Activated T-helper 1 cell treated with Interleukin-2 at 50 U/mL for 16 hours (primary cell): ENCODE measurements at places on chromosomes 3 and 15.
A peak's percentile ranks its signal among the peaks of the same experiment; 100 is the strongest.

DNA sequence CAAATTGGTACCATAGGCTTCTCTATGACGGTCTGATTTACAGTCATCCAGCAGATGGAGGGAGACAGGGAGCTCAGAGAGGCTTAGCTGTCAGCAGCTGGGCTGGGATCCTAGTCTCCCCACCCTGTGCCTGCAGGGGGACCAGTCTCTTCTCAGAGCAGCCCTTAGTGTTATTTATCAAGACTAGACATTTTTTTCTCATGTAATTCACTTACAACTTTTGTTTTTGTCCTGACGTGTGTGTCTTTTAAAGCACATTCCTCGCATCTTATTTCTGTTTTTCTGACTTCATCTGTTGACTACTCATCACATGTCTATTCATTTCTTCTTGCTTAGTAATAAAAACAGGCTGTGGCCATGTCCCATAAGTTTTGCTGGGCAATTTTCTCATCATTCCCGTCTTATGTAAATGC is 116.1 kb downstream of the KLF13 start:
- DNase-seq: no peak

- DNase-seq: no peak
Measured at GRCh38 chr3:55576621-55577388, 89.7 kb upstream of the WNT5A start.

DNA sequence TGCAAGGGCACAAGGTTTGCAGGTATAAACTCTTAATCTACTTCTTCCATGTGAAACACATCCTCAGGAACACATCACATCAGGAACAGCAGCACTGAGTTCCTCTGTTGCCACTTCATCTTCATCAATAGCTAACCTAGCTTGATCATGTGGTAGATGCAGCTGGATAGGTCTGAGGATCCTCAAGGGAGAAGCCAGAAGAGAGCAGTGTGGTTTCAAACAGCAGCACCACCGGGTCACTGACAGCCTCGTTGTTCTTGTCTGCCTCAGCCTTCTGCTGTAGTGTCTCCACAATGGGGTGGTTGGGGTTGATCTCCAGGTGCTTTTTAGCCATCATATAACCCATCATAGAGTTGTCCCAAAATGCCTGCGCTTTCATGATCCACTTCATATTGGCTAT is 58.8 kb downstream of the ADAM10 start:
- DNase-seq: no peak

GRCh38 chr3:120472121-120472844 is 21.5 kb upstream of the FSTL1 start:
- no peak for DNase-seq

DNA sequence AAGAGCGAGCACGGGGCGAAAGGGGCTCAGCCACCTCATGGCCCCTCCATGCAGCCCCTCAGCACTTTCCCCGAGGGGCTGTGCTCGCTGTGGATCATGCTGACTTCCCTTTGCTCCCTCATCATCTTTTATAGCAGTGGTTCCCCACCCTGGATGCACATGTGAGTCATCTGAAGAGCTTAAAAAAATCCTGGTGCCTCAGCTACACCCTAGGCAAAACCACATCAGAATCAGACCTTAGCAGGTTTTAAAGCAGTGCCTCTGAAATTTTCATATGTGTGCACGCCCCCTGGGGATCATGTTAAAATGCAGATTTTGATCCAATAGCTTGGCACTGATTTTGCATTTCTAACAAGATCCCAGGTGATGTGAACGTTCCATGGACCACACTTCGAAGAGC is 50.9 kb downstream of the FEM1B start:
- DNase-seq: no peak

DNA sequence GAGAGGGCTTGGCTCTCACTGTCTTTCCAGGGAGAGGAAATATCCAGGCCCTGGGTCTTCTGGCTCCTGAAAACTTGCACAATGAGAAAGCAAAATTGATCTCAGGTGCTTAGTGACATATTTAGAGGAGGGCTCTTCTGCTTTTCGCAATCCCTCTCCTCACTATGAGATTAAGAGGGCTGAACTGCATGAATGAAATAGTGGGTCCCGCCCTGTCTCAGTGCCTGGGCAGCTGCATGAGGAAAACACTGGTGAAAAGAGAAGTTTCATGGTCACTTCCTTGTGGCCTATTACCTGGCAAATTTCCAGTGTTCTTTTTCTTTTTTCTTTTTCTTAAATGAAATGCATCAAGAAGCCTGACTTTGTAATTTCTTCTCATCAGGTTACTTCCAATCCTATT is 73.5 kb downstream of the TRAK1 start:
- no peak for DNase-seq

GRCh38 chr15:33720952-33721351 is 247.3 kb upstream of the CHRM5 start:
- DNase-seq: no peak

GRCh38 chr3:128337305-128337704 is 129.4 kb downstream of the DNAJB8 start:
- DNase-seq: no peak

- no peak for DNase-seq
Measured at GRCh38 chr3:179446501-179446900, 4.8 kb downstream of the GNB4 start.

GRCh38 chr3:37241880-37242279 is 67.5 kb upstream of the LRRFIP2 start:
- DNase-seq: no peak

GRCh38 chr3:18680758-18681157 is 255.6 kb upstream of the SATB1 start:
- DNase-seq: no peak

GRCh38 chr3:118402971-118403370 is 631.7 kb downstream of the IGSF11 start:
- no peak for DNase-seq

- DNase-seq: no peak
Measured at GRCh38 chr15:39088156-39088555, 492.7 kb upstream of the THBS1 start.

DNA sequence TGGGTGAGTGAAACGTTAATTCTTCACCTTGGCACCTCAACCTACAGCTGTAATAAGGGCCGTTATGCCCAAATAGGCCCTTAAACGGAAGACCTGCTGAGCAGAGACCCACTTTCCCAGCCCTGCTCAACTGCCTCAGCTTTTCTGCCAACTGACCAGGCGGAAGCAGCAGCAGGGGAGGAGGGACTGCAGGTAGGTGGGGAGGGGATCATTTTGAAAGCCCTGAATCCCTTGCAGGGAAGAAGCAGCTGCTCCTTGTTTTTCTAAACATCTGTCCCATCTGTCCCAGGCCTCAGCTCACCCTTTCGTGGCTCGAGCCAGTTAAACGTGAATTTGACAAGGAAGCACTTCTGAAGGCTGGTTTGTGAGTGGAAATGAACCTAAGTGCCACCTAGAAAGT is 978 bp upstream of the CMC1 start:
- no peak for DNase-seq

- DNase-seq: no peak
Measured at GRCh38 chr3:111506435-111506834, 35.6 kb upstream of the CD96 start.

DNA sequence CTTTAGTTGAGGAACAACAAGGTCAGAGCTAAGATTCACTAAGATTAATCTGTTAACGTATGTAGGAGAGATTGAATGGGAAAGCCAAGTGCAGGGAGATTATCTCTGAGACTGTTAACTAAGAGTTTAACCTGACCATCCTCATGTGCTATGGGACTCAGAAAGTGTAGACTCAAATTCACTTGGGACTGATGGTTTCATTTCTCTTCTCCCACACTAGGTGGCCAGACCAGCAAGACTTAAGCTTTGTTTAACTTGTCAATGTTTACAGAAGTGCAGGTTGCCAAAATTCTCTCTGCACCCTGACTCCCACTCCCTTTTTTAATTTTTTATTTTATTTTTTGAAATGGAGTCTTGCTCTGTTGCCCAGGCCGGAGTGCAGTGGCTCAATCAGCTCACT is 6.3 kb upstream of the HEXA start:
- no peak for DNase-seq

- DNase-seq: no peak
Measured at GRCh38 chr15:52146776-52147175, 34.2 kb upstream of the BCL2L10 start.

- DNase-seq: no peak
Measured at GRCh38 chr15:44536302-44536961, 515 bp upstream of the EIF3J start.

- no peak for DNase-seq
Measured at GRCh38 chr3:52532838-52533622, 627 bp downstream of the NT5DC2 start.

DNA sequence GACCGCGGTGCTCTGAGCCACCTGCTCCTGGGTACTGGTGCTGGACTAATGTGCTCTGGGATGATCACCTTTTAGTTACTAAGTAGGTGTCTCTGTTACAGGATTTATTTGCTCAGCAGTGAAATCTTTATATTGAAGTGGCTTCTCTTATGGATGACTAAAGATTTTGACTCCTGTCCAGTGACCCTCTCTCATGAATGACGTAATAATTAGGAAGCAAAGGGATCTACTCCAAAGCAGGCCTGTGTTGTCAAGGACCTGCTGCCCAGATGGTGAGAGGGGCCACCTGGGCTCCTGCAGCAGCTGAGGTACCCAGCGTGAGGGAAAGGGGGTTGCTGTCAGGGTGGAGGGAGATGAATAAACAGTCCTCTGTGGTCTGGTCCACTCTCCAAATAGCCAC is 263.6 kb downstream of the GABRG3 start:
- no peak for DNase-seq

DNA sequence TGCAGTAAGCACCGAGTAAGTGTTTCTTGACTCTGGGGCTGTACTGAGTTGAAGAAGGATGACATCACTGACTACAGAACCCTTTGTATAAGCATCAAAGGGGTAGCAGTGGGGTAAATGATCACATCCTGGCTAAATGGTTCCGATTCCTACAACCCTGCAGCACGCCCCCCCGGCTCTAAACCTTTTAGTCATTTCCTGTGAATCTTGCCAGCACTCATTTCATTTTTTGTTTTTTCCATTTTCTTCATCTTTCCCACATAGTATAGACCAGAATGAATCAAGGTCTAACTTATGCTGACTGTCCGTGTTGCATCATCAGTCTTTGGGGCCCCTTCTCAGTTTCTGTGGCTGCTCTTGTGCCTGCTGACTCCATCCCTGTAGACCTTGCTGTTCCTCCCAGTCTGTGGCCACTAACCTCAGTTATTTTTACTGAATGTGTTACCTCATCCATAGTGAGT is 383.1 kb upstream of the TPRG1 start:
- peak; percentile 1 for DNase-seq

- DNase-seq: no peak
Measured at GRCh38 chr3:188620752-188621151, 466.8 kb downstream of the LPP start.

DNA sequence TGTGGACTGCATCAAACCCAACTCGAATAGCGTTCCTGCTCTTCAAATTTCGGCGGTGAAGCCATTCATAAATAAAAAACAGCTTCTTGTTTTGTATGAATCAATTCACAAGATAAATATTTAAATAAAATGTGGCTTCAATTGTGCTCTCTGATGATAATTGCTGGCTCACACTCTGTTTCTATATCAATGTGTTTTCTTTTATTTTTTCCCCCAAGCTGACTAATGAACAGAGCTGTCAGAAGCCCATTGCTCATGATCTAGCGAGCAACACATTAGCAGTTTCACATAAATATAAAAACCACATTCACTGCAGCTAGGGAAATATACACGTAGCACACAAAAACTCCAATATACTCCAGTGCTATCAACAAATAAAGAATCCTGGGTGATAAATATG is 45.0 kb upstream of the FOXP1 start:
- no peak for DNase-seq

DNA sequence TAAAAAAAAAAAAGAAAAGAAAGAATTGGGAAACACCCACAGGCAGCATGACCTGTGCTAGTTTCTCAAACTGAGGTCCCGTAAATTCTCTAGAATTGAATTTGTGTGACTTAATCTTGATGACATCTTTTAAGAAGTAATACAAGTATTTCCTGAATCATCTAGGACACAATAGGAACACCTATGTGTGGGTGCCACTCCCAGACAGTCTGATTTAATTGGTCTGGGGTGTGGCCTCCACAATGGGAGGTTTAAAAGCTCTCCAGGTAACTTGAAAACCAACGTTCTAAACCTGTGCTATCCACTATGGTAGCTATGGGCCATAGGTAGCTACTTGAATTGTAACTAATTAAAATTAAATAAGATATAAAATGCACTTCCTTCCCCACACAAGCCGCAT is 28.1 kb downstream of the CFAP92 start:
- DNase-seq: no peak

DNA sequence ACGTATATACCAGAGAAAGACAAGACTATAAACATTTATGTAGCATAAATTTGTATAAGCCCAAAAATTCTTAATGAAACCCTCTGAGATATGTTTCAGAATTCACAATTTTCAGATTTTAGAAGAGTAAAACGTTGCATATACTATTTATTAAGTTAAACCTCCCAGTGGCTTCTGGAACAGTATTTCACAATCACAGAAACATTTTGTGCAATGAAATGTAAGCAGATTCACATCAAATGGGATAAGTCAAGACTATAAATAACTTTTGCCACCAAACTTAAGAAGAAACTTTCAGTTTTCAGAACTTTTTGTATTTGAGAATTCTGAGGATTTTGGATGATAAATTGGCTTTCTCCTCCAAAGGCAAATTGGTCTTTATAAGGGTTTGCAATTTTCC is 9.2 kb downstream of the SLTM start:
- DNase-seq: no peak

GRCh38 chr15:47756872-47757271 is 39.6 kb downstream of the SEMA6D start:
- no peak for DNase-seq

- DNase-seq: no peak
Measured at GRCh38 chr15:89317186-89317720, 17.4 kb downstream of the POLG start.

GRCh38 chr3:155323063-155323666 is 29.7 kb upstream of the STRIT1 start:
- no peak for DNase-seq

DNA sequence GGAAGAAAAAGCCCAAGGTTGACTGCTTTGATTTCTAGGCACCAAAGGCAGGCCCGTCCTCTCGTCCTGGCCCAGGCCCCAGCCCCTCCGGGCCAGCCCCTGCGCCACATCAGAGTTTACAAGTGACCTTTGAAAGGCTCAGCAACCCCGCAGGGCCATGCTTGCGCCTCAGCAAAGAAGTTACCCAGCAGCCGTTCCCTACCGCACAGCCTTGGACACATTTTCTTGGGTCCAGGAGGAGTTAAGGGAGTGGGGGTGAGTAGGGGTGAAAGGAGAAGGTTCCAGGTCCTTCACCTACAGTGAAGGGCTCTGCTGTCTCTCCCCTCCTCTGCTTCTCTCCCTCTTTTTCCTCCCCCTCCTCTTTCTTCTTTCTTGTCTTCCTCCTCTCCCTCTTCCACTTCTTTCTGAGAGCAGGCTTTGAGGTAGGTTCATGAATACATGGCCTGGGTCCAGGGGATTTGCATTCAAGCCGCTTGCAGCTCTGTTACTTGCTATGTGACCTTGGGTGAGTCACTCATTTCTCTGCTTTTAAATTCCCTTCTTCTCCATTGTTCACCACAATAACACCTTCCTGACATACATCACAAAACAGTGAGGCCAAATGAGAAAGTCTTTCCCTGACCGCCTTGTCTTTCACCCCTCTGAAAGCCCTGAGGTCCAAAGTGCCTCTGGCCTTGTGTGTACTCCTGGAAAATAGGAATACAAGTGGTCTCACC is 223.3 kb upstream of the TPRG1 start:
- no peak for DNase-seq

- DNase-seq: no peak
Measured at GRCh38 chr15:75620058-75620820, 5.3 kb downstream of the SNUPN start.
